ENCODE measurements at places on chromosomes 1 and 21. TPM values are rescaled to one million over a fixed set of nuclear protein-coding genes. Genes with fewer than 3 reads are reported as not detected.

DNA sequence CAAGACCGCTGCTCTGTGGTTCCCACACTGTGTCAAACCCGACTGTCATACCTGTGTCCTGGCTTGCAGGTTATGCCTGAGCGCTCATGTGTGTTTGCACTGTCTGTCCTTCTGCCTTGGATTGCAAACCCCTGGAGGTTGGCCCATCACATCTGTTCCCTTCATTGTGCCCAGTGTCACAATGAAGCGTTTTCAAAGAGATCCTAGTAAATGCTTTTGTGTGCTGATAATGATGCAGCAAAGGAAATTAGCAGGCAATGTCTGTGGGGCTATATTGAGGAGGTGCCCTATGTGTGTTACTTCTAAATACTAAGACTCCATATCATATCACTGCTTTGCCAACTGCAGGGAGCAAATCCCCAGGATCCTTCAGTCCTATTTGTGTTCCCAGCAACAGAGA, 424.4 kb upstream of the NFIA start:
- DNase-seq = no peak

DNA sequence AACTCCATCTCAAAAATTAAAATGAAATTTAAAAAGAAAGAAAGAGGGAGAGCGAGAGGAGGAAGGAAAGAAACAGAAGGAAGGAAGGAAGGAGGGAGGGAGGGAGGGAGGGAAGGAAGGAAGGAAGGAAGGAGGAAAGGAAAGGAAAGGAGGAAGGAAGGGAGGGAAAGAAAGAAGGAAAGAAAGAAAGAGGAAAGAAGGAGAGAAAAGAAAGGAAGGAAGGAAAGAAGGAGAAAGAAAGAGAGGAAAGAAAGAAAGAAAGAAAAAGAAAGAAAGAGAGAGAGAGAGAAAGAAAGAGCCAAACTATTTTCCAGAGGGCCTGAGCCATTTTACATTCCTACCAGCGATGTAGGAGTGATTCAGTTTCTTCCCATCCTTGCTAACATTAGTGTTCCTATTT, 364.0 kb downstream of the RGS7 start:
- no peak for DNase-seq

The IL19 gene
- total RNA-seq = not detected

- DNase-seq = no peak
Measured at GRCh38 chr1:11858968-11859871, 475 bp upstream of the NPPB start.

The ERICH3 gene
- not detected for total RNA-seq

- peak; percentile 87 for DNase-seq
Measured at GRCh38 chr1:5980314-5981008, 11.8 kb downstream of the NPHP4 start.

GRCh38 chr1:86421601-86422280, 2.2 kb upstream of the CLCA2 start:
- no peak for DNase-seq

- DNase-seq = no peak
Measured at GRCh38 chr1:14970115-14970798, 183.3 kb upstream of the TMEM51 start.

DNA sequence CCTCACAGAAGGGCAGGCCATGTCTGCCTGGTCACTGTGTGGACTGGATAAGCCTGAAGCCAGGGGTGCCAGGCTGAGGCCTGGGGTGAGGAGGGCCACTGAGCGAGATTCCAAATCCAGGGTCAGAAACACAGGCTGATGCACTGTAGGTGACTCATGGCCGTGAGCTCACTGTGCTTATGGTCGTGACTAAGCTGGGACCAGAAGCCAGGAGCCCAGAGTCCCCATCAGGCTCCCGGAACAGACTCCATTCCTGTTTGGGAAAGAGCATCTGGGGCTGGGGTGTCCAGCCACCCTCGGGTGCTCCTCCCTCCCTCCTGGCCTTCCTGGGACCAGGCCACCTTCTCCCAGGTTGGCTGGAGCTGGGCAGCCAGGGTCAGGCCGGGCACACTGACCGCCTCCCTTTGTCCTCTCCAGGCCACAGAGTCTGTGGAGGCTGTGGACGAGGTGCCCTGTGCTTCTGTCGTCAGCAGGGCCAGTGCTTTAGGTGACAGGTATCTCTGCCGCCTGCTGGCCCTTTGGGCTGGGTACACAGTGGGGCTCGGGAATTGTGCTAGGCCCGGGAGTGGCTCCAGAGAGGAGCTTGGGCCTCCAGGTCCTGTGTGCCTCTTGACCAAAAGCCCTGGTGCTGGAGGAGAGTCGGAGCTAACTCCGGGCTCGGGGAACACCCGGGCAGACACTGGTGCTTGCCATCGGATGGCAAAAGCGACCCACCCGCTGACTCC, 36.7 kb downstream of the AJAP1 start:
- no peak for DNase-seq

GRCh38 chr1:10324627-10325026, 74.2 kb upstream of the PGD start:
- no peak for DNase-seq

DNA sequence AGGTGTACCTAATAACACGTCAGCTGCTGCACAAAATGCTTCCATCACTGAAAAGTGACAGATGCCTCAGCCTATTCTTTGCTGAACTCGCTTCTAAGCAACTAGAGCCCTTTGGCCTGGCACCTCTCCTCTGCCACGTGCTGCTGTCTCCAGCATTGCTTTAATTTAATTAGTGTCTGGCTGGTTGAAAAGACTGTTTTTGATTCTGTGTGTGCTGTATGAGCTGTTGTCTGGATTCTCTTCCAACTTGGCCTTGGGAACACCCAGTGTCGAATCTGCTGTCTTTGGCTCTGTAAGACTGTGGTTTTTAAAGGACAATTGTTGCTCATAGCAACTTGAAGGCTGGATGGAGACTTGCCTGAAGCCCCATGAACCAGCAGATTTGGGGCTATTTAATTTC, 109.5 kb downstream of the PSMG1 start:
- no peak for DNase-seq

The LAMTOR5 gene
- total RNA-seq = 261 TPM

The ROR1 gene
- 8.4 TPM for total RNA-seq

Data from Right ventricle myocardium inferior (tissue), 1 donor.